ENCODE measurements at places on chromosomes 4 and X.

GRCh38 chrX:146064156-146064555 is 246.5 kb downstream of the SLITRK2 start:
- no peak for DNase-seq

DNA sequence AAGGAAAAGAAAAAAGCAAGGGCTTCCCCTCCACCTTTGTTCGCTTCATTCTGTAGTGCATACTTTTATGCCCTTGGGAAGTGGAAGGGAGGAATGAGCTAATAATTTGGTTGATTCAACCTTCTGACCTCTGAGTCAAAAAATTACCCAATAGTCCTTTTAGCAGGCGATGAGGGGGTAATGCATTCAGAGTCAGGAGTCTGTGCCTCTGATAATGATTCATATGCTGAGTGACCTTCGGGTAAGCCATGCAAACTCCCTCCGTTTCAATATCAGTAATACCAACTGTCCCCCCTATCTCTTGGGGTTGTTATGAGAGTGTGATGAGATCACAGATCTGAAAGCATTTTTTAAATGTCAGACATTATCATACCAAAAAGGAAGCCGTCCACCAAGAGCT is 41.6 kb upstream of the ACSL4 start:
- no peak for DNase-seq

- DNase-seq: no peak
Measured at GRCh38 chr4:108116423-108117168, 52.1 kb downstream of the LEF1 start.

DNA sequence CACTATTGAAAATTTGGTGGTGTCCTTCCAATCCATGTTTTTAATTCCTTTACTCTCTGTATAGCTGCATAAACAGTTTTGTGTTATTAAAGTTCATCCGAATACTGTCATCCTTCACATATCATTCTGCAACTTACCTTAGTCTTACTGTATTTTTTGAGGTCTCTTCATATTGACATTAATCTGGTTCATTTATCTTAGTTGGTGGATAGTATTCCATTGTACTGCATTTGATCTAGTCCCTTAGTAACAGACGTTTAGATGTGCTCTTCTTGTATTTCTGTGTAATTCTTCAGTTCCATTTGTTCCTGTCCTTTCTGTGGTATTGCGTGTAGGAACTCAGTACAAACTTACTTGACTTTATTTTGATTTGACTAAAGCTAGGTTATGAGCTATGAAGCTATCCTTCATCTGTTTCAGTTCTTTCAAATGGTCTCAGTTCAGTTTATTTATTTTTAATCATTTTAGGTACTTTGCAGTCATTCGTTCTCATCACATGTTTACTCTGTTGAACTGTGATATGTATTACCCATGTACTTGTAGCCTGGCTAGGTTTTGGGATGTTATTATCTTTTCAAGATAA is 41.3 kb downstream of the RAPGEF2 start:
- DNase-seq: no peak

- DNase-seq: no peak
Measured at GRCh38 chr4:8410641-8411271, 29.8 kb downstream of the ACOX3 start.

DNA sequence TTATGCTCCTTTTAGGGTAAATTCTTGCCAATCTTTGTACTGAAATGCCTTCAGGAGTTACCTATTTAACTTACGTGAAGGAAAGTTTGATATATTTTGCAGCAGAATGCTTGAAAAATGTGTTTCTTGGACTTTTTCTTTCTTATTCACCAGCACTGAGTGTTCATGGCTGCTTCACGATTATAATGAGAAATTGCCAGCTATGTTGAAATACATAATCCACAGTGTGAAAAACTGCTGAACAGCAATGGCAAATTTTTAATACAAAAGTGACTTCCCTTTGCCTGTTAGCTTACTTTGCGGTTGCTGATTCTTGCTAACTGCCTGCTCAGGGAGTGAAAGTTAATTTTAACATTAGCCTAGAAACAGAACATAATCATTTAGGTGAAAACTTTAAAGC is 153.8 kb upstream of the SLC4A4 start:
- DNase-seq: no peak

GRCh38 chrX:14590216-14590615 is 60.9 kb downstream of the GLRA2 start:
- DNase-seq: no peak

DNA sequence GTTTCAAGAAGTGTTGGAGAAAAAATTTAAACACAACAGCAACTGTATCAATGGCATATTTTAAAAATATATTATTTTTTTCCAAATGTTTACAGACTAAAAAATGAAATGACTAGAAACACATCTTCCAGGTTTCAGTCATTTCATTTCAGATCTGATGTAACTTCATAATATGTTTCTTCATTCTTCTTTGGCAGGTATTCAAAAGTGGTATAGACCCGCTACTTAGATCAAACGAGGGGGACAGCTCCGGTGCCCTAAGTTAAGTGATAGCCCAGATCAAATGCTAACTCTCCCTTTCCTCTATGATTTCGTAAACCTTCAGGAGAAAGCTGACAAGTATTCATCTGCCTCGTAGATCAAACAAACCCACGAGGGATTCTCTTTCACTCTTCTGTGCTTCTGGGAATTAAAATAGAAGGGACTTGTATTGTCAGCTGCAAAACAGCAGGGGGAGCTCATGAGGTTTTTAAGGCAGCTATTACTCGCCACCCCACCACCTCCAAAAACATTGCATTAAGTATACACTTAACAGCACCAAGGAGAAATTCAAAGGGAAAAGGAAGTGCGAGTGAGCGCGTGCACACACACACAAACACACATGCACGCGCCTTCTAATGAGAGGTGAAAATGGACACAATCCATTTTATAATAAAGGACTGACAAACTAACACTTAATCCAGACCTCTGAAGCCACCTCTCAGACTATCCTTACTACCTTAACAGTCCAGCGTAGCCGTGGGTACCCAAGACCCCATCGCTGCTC is 21.4 kb downstream of the HELT start:
- peak; percentile 55 for DNase-seq

- DNase-seq: no peak
Measured at GRCh38 chr4:5921981-5922380, 29.1 kb upstream of the CRMP1 start.

- DNase-seq: no peak
Measured at GRCh38 chrX:11374570-11374969, 81.4 kb downstream of the AMELX start.

Measured in ureter (tissue), 1 donor.